Erythroblast (primary cell): ENCODE measurements at places on chromosomes 2 and 18.

GRCh38 chr2:138245310-138245709, 256.3 kb upstream of the SPOPL start:
- DNase-seq: peak; percentile 54

DNA sequence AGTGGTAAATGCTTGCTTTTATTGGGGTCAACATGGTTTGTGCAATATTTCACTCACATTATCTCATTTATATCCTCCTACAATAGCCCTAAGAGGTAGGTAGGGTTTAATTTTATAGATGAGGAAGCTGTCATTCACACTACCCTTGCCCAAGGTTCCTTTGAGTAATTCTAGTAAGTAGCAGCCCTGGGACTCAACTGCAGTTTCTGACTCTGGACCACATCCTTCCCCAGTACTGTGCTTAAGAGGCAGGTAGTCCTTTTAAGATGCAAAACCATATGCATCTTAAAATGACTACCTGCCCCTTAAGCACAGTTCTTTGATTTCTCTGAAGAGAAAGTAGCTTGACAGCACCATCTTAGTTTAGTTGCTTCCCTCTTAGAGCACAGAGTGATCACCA, 15.7 kb upstream of the NT5C1B start:
- DNase-seq: no peak

DNA sequence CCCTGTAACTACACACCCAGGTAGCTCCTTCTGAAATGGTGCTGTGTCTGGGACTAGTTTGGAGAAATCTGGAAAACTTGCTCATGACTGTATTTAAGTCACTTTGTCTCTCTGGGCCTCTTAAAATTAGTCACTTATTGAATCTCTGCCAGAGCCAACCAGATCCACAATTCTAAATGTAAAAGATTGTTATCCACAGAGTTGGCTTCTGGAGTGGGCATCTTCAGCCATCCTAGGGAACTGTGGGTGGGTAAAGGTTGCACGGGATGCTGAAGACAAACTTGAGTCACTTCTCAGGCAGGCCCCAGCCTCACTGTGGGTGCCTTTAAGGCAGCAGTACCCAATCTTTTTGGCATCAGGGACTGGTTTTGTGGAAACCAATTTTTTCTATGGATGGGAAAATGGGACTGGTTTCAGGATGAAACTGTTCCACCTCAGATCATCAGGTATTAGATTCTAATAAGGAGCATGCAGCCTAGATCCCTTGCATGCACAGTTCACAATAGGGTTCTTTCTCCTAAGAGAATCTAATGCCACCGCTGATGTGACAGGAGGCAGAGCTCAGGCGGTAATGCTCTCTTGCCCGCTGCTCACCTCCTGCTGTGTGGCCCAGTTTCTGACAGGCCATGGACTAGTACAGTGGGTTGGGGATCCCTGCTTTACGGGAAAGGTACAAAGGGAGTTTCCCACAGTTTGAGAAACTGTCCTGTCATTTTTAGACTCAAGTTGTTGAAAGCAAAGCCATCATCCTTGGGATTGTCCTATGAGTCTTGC, 98.3 kb upstream of the SPRED2 start:
- DNase-seq: no peak

DNA sequence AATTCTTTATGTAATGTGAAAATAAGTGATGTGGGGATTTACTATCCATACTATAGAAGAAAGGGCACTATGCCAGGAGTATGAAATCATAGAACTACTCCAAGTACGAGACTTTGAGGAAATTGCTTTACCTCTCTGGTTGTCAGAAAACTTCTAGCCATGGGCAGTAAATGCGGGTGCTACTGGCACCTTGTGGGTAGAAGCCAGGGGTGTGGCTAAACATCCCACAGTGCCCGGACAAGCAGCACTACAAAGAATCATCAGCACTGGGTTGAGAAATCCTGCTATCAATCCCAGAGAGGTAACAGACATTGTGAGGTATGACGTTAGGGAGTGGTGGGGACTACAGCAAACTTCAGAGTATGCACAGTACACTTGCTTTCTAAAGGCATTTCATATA, 453.5 kb upstream of the TNP1 start:
- no peak for DNase-seq

GRCh38 chr2:69668598-69668997, 25.1 kb upstream of the AAK1 start:
- no peak for DNase-seq

- peak; percentile 50 for DNase-seq
Measured at GRCh38 chr2:54652540-54652939, 70.9 kb upstream of the EML6 start.

GRCh38 chr2:112884869-112885505, 26.0 kb upstream of the IL37 start:
- peak; percentile 66 for DNase-seq

DNA sequence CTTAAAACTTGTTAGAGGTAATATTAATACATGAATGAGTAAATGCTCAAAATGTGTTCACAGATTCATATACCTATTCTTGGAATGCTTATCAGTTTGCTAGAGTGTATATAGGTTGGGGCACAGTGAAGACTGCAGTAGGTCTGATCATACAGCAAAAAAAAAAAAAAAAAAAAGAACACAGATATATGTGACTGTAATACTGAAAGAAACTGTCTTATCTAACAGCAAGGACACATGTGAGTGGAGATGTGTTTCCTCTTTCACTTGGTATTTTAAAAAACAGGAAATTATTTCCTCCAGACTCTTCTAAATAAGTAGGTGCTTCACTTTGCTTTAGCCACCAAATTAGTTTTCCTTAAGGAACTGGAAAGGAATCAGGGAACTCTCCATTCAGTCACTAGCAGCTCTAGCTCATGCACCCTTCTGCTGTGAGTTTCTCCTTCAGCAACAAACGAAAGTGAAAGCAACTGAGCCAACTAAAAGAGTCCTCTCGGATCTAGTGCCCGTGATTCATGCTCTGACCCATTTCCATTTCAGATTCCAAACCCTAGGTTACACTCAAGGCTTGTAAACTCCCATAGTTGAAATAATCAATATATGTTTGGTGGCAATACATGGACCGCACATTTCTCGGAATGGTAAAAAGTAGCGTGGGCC, 98.5 kb downstream of the DSEL start:
- DNase-seq: peak; percentile 61

GRCh38 chr2:179248024-179248348, 16.6 kb downstream of the SESTD1 start:
- DNase-seq: no peak

DNA sequence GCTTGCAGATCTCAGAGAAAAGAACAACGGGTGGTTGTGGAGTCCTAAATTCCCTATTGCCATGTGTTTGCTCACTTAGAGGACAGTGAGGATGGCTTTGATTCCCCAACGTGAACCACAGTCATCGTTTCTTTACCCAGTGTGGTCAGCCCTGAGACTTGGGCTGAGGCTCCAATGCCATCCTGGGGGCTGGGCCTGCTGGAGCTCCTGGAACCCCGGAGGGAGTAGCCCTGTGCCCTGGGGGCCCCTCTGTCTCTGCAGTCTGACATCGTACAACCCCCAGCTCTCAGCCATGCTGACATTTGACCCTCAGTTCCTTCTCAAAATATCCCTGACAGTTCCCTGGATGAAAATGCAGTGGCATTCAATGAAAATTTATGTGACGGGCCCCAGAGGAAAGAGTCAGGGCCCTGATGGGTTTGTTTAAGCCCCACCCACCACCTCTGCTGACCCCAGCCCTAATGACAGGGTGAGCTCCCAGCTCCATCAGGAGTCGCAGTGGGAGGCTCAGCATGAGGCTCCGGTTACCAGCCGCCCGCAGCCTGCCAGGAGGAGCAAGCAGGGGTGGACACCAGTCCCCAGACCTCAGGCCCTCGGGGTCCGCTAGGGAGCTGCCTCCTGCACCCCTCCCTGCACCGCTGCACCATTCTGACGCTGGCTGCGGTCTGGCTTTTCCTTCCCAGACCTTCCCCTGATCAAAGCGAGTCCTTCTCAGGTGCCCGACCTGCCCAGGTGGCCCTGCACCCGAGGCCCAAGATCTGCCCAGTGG, 120.9 kb downstream of the TWIST2 start:
- DNase-seq: no peak

DNA sequence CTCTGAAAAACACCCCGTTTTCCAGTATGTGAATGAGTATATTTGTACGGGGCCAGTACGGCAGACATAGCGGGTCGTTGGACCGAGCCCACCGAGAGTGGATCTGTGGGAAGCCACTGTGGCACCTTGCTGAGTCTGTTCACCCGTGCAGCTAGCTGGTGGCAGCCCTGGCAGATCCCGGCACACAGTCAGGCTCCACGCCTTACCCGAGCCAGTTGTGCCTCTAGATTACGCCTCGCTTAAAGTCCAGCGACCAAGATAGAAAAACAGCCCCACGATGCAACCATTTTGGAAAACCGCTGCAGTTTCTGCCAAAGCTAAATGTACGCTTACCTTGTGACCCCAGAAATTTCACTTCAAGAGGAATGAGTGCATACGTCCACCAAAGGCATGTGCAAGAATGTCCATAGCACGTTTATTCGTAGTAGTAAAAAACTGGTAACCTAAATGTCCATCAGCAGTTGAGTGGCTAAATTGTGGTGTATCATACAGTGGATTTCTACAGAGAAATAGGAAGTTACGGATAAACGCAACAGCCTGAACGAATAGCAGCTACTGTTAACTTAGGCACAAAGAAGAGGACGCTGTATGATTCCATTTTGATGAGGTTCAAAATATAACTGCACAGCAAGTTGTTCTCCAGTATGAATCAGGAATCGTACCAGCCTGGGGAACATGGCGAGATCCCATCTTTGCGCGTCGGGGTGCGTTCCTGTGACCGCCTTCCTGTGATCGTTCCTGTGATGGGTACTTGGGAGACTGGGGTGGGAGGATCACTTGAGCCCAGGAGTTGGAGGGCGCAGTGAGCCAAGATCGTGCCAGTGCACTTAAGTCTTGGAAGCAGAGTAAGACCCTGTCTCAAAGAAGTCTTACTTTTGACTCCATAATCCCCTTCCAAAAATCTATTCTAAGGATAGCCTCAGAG, 688 bp upstream of the WDR33 start:
- peak; percentile 73 for DNase-seq

DNA sequence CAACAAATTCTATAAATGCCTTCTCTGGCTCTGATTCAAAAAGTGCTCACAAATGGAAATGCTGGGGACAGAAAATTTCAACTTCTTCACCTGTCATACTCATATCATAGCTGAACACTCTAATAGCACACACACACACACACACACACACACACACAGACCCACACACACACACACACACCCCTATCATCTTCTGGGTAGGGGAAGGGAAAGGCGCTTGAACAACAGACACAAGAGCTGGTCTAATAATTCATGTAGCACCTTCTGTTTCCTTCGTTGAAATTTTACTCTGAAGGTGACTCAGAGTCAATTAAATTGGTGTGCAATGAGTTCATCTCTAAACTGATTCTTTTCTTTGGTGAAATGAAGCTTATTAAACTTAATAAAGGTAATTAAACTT, 32.9 kb downstream of the CD28 start:
- DNase-seq: no peak

DNA sequence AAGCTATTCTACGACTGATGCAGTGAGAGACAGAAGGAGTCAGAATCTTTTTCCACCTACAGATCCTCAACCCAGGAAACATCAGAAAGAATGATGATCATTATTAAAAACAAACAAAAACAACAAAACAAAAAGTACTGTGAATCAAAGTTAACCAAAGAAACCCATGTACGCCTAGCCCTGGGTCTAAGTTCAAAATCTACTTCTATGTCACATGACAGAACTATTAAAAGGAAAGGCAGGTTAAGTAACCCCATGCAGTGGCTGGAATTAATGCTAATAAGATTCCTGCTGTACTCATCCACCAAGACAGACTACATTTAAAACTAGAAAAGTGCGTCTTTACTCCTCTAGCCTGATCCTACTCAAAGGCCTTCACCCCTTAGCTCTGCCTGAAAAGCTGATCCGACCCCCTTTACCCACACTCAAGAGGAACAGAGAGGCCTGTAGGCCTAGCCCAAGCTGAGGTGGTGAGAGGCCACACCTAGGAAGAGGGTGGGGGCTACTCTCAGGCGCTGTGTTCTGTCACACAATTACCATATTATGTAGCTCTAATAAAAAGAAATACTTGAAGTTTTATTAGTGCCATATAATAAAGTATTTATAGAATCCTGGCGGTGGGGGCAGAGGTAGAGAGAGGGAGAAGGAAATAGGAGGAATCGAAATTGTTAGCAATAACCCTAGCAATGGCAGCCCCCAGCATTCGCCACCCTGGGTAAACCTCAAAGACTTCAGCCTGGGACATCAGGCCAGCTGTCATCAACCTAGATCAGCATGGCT, 37.1 kb downstream of the NHEJ1 start:
- DNase-seq: no peak

DNA sequence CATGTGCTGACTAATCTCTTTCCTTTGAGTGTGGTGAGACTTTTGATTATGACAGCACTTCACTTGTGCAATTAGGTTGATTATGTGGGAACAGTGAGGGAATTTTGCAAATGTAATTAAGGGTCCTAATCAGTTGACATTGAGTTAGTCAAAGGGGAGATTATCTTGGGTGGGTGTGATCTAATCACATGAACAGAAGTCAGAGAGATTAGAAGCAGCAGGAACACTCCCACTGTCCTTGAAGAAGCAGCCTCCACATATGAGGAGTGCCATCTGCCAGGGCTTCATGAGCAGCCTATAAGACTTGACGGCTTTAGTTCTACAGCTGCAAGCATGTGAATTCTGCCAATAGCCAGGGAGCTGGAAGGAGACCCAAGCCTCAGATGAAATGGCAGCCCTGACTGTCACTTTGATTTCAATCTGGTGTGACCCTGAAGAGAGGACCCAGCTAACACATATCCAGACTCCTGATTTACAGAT, 89.4 kb upstream of the APCDD1 start:
- no peak for DNase-seq

- no peak for DNase-seq
Measured at GRCh38 chr2:25009954-25010353, 31.9 kb upstream of the EFR3B start.

- DNase-seq: no peak
Measured at GRCh38 chr18:4603955-4604354, 148.8 kb upstream of the DLGAP1 start.

DNA sequence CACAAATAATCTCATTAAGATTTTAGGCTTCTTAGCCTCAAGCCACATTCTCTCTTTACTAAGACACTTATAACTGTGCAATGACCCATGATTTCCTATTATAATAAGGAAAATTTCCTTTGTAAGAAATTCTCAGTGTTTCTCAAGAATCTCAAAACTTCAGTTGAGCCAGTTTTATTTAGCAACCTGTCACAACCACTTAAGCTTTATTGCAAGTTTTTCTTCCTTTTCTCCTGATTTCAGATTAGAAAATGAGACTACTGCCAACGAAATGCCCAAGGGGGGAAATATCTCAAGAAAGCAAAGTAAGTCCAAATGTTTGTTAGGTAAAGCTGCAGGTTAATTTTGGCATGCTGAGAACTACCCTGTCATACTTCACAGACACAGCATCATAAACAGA, 178.5 kb downstream of the THADA start:
- no peak for DNase-seq

- no peak for DNase-seq
Measured at GRCh38 chr2:58543442-58543841, 302.3 kb upstream of the FANCL start.

GRCh38 chr2:37349231-37349860, 4.9 kb downstream of the QPCT start:
- DNase-seq: no peak

GRCh38 chr2:97761192-97761591, 47.8 kb downstream of the ZAP70 start:
- DNase-seq: no peak

GRCh38 chr2:68238955-68239822, 13.1 kb downstream of the PPP3R1 start:
- DNase-seq: no peak
